ENCODE measurements at places on chromosomes 7 and 10.

DNA sequence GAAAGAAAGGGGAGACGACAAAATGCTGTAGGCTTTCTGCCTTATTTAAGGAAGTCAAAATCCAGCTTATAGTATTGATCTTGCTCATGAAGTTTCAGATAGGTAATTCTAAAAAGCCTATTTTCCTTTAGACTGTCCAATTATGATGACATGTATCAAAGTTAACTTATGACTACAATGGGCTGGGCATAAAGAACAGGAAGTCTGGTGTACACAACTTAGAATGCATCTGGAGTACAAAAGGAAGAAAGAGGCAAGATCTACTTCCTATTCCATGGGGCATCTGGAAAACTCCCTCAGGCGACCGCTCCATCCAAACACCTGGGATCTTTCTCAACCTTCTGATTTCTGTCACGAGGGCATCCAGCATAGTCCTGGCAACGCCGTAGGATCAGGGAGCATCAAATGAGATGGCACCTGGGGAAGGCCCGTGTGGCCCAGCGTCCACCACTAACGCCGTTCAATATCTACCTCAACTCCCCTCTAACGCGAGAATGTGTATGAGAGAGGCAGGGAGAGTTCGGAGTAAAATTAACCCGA is 512 bp downstream of the FAM24B start:
- no peak for DNase-seq

DNA sequence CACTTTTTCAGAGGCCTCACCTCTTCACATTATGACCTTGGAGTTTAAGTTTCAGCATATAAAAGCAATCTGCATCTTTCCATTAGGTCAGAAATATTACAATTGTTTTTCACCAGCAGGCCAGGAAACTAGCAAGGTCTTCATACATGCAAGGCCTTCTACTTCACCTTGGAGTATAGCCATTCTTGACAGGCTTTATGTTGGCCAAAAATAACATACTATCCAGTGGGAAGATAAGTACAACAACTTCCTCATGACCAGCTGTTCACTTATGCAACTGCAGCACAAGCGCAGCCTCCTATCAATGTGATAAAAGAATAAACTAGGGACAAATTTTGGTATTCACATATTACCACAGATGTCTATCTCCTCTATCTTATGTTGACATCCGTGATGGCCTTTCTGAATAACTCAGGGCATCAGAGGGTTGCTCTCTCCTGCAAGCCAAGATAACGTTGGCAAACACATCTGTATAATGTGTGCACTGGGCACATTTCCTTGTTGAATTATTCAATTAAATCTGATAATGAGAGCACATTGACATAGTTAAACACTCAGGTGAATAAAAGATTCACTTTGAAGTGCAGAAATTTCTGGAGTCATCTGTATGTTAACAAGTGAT is 239.8 kb downstream of the FZD1 start:
- no peak for DNase-seq

- DNase-seq, result no peak
Measured at GRCh38 chr10:59896191-59896590, 10.2 kb downstream of the CCDC6 start.

DNA sequence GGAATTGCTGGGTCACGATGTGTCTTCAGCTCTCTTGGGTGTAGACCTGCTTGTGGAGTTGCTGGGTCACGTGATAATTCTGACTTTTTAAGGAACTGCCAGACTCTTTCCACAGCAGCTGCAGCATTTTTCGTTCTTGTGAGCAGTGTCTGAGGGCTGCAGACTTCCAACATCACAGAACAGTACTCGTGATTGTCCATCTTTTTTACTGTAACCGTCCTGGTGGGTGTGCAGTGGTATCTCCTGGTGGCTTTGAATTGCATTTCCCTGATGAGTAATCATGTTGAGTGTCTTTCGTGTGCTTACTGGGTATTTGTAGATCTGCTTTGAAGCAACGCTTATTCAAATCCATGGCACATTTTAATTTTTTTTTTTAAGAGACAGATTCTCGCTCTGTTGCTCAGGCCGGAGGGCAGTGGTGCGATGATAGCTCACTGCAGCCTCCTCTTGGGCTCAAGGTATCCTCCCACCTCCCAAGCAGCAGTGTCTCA is 22.7 kb downstream of the INPP5A start:
- peak; percentile 75 for DNase-seq

DNA sequence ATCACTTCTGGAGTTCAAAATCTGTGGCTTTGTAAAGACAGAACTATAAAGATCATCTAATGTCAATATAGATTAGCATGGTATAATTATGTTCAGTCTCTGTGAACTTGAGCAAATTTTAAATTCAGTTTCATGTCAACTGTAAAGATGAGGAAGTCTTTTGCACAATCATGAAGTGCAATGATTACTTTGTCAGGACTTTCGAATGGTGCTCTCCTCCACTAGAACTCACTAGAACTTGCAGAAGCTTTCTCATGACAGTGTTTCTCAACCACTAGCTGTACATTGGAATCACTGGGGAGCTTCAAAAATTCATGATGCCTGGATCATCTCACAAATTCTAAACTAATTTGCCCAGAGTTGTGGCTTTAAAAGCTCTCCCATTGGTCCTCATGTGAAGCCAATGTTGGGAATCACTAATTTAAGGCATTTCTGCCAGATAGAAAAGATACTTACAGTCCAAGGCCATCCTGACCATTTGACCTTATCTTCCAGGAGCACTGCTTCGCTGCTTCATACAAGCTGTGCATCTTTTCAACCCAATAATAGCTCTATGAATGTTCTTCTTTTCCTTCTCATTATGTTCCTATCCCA is 12.9 kb downstream of the OR2AE1 start:
- DNase-seq, result no peak
